ENCODE measurements at places on chromosomes 7 and 10. TPM values are rescaled to one million over a fixed set of nuclear protein-coding genes. Genes with fewer than 3 reads are reported as not detected.

The BCAP29 gene
- total RNA-seq, result 32.6 TPM

The SAMD9 gene
- 65.4 TPM for total RNA-seq

The COL17A1 gene
- not detected for total RNA-seq

The CPN1 gene
- not detected for total RNA-seq

The VAX1 gene
- not detected for total RNA-seq

The IL6 gene
- total RNA-seq, result 0.64 TPM

The CPXM2 gene
- total RNA-seq, result not detected

The GDF2 gene
- total RNA-seq, result not detected

The SLC4A2 gene
- total RNA-seq, result 89.9 TPM

The ORC5 gene
- total RNA-seq, result 20.3 TPM

The PLEKHS1 gene
- not detected for total RNA-seq

The SDK1 gene
- 0.20 TPM for total RNA-seq

The AKR1C8 gene
- total RNA-seq, result 0.48 TPM

The CYP2C18 gene
- not detected for total RNA-seq

The NRAP gene
- total RNA-seq, result not detected

The CFAP58 gene
- 0.28 TPM for total RNA-seq

The LLCFC1 gene
- not detected for total RNA-seq

The PPP1R17 gene
- not detected for total RNA-seq

The CAMK1D gene
- 7.5 TPM for total RNA-seq

The LIPJ gene
- total RNA-seq, result 0.17 TPM

The FAM237B gene
- not detected for total RNA-seq

The GJD4 gene
- not detected for total RNA-seq

The SFXN3 gene
- 66.1 TPM for total RNA-seq

The STK17A gene
- 106 TPM for total RNA-seq

The PRSS37 gene
- total RNA-seq, result not detected

The SLC29A4 gene
- total RNA-seq, result 1.6 TPM

The RHOBTB1 gene
- total RNA-seq, result not detected
